Mesothelial cell of epicardium (in vitro differentiated cells): ENCODE measurements at places on chromosomes 6 and 20. TPM values are rescaled to one million over a fixed set of nuclear protein-coding genes. Genes with fewer than 3 reads are reported as not detected.

Gene EZR
- total RNA-seq: 195 to 208 TPM (median 204 TPM) in 3 replicates

Gene OOEP
- not detected in 3 replicates for total RNA-seq

Gene CTSZ
- 65.3 to 67.7 TPM (median 65.3 TPM) in 3 replicates for total RNA-seq

DNA sequence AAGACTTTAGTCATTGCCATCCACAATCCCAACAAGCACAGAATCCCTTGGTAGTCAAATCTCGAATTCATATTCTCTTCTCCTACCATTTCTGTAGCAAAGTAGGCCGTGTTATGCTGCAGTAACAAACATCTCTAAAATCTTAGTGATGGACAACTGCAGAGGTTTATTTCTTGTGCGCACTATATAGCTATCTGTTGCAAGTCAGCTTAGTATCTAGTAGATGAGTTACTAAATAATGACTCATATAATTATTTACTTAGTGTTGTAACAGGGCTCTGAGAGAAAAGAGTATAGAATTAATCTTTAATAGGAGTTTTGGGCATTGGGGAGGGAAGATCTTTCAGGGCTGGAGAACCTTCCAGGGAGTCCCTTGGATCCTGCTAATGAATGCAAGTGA is 73.3 kb downstream of the CAP2 start:
- H3K4me3 ChIP-seq: no peak overlapping the region
- H3K27me3 ChIP-seq: no peaks in the 10 kb centered on the region
- no peak for DNase-seq
- H3K4me1 ChIP-seq: peaks cover 6% of the 10 kb centered on the region
- no peak overlapping the region for H3K27ac ChIP-seq

GRCh38 chr6:90286884-90287488 is 9.7 kb downstream of the BACH2 start:
- no peak overlapping the region for H3K27ac ChIP-seq
- DNase-seq: no peak
- peaks cover 44% of the 10 kb centered on the region for H3K4me1 ChIP-seq
- H3K36me3 ChIP-seq: peaks cover 11% of the 10 kb centered on the region
- H3K27me3 ChIP-seq: no peaks in the 10 kb centered on the region

- H3K4me1 ChIP-seq: peaks cover 20% of the 10 kb centered on the region
- no peaks in the 10 kb centered on the region for H3K27me3 ChIP-seq
- H3K36me3 ChIP-seq: peaks cover 2% of the 10 kb centered on the region
- no peak overlapping the region for H3K4me3 ChIP-seq
- no peak overlapping the region for H3K27ac ChIP-seq
Measured at GRCh38 chr6:138129190-138129589, 22.0 kb upstream of the PERP start.

GRCh38 chr20:46774236-46774635 is 64.8 kb downstream of the SLC2A10 start:
- no peak overlapping the region for H3K4me3 ChIP-seq
- no peaks in the 10 kb centered on the region for H3K4me1 ChIP-seq
- no peak overlapping the region for H3K27ac ChIP-seq
- no peak for DNase-seq

DNA sequence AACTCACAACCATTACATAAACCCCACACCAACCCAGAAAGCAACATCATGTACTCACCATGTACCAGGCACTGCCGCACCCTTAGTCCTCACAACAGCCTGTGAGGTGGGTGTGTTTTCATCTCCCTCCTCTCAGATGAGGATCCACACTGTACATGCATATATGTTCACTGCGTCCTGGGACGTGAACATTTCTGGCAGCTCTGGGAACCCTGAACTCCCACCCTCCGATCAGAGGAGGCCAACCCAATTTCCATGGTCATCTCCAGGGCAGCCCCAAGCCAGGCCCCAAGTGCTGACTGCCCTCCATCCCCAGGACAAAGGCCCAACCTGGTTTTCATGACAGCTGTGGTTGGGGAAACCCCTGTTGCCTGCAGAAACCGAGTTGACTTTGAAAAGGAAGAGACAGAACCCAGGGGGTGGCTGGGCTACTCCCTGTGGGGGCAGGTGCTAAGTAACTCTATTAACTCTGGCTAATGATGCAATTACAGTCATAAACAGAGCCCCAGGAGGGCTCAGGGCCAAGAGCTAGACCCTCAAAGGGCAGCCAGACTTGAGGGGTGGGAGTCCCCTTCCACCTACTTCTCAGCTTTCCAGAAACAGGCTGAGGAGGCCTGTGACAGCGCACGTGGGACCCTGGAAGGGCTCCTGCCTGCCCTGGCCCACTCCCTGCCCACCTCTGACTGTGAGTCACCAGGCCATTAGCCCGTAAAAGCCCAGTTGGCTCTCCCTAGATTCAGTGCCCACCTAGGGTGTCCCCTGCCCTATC is 2.6 kb downstream of the TFEB start:
- H3K27ac ChIP-seq: no peak overlapping the region
- H3K4me3 ChIP-seq: no peak overlapping the region
- DNase-seq: no peak
- H3K4me1 ChIP-seq: peaks cover 7% of the 10 kb centered on the region
- H3K27me3 ChIP-seq: peaks cover 25% of the 10 kb centered on the region
- H3K36me3 ChIP-seq: no peaks in the 10 kb centered on the region

DNA sequence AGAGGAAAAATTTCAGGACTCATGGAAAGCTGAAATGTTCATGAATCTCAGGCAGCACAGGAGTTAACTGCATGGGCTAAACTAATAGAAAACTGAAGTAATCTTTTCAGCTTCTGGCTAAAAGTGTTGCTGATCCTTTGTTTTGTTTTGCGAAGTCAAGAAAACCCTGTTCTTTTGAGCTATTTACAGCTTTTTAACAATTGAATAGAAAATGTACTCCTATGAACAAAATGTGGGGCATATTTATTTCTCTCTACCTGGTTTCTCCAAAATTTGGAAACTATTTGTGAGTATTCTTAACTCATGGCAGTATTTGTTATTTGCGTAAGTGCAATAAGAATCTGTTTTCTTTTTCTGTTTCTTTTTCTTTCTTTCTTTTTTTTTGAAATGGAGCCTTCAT is 818.8 kb upstream of the CITED2 start:
- H3K4me1 ChIP-seq: no peaks in the 10 kb centered on the region
- peaks cover 25% of the 10 kb centered on the region for H3K36me3 ChIP-seq
- no peak for DNase-seq

GRCh38 chr6:140644017-140644416 is 1269.6 kb upstream of the CITED2 start:
- peaks cover 11% of the 10 kb centered on the region for H3K36me3 ChIP-seq
- H3K4me3 ChIP-seq: no peak overlapping the region
- no peaks in the 10 kb centered on the region for H3K4me1 ChIP-seq
- H3K27me3 ChIP-seq: no peaks in the 10 kb centered on the region
- DNase-seq: no peak

GRCh38 chr6:41257369-41258195 is 28.9 kb downstream of the TREM1 start:
- H3K27me3 ChIP-seq: peaks cover 10% of the 10 kb centered on the region
- H3K4me3 ChIP-seq: peak overlapping the region; percentile 8
- H3K36me3 ChIP-seq: peaks cover 2% of the 10 kb centered on the region
- H3K4me1 ChIP-seq: peaks cover 44% of the 10 kb centered on the region
- DNase-seq: peak; percentile 71

DNA sequence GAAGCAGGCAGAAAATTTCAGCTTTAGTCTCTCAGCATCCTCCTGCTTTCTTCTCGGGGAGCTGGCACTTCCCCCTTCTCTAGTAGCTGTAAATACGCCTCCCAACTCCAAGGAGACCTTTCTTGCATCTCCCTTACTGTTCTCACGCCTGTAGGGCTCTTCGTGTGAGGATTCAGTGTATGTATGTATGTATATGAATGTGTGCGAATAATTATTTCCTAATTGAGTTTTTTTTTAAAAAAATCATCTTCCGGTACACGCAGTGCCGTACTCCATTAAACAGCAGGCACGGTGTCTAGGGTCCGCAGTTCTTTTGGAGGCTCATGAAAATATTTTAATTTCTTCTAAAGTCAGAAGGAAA is 85.4 kb downstream of the HFE start:
- DNase-seq: no peak
- H3K4me1 ChIP-seq: peaks cover 23% of the 10 kb centered on the region

DNA sequence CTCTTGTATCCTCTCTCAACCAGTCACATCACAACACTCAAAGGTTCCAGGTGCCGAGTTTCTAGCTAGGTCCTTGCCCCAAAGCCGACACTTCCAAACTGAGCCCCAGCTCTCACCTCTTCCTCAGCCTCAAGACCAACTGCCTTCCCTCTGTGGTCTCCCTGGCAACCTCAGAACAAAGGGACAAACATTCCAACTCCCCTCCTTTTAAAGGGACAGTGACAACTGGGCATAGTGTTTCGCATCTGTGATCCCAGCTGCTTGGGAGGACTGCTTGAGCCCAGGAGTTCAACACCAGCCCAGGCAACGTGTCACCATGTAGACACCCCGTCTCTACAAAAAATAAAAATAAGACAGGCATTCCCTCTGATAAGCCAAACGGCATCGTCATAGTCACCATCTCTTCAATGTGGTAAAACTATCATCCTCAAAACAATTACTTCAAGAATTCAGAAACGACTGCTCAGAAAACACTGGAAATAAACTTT is 11.3 kb downstream of the DIDO1 start:
- no peak for DNase-seq
- H3K27ac ChIP-seq: peak overlapping the region; percentile 69
- peaks cover 34% of the 10 kb centered on the region for H3K4me1 ChIP-seq
- H3K27me3 ChIP-seq: no peaks in the 10 kb centered on the region

DNA sequence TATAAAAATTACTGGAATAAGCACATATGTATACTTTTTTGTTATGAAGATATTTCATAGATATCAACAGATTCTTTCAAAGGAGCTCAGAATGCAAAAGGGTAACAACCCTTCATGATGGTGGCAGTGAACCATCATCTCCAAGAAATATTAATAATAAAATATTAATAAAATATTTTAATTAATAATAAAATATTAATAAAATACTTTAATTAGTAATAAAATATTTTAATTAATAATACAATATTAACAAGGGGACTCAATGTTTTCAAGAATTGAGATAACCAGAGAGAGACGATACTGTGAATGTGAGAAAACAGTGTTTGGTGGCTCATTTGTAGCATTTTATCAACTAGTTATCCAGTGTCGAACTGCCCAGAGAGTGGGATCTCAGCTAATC is 86.0 kb upstream of the NT5E start:
- no peaks in the 10 kb centered on the region for H3K36me3 ChIP-seq
- no peak overlapping the region for H3K27ac ChIP-seq
- H3K4me1 ChIP-seq: no peaks in the 10 kb centered on the region

DNA sequence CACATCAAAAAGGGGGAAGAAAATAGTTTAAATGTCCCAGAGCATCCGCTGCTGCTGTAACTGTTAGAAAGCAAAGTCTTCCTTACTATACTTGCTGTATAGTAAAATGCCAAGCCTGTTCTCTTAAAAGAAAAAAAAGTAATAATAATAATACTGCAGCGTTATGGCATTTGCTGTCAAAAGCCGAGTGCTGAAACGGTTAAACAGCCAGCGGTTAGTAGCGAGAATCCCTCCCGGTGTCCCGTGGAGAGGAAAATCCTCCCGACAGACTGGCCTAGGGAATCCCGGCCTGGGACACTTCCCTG is 19.5 kb upstream of the NFATC2 start:
- no peak for DNase-seq
- H3K4me1 ChIP-seq: peaks cover 37% of the 10 kb centered on the region
- H3K36me3 ChIP-seq: no peaks in the 10 kb centered on the region
- peak overlapping the region; percentile 95 for H3K27ac ChIP-seq
- H3K4me3 ChIP-seq: peak overlapping the region; percentile 68
- peaks cover 42% of the 10 kb centered on the region for H3K27me3 ChIP-seq

GRCh38 chr6:132933090-132933489 is 118.7 kb downstream of the RPS12 start:
- no peak overlapping the region for H3K4me3 ChIP-seq
- H3K27ac ChIP-seq: peak overlapping the region; percentile 94
- H3K27me3 ChIP-seq: no peaks in the 10 kb centered on the region
- no peaks in the 10 kb centered on the region for H3K36me3 ChIP-seq
- H3K4me1 ChIP-seq: peaks cover 68% of the 10 kb centered on the region

- peaks cover 29% of the 10 kb centered on the region for H3K4me1 ChIP-seq
- no peak overlapping the region for H3K4me3 ChIP-seq
- no peak overlapping the region for H3K27ac ChIP-seq
- no peak for DNase-seq
- no peaks in the 10 kb centered on the region for H3K36me3 ChIP-seq
Measured at GRCh38 chr20:11207749-11208502, 534.1 kb upstream of the JAG1 start.

DNA sequence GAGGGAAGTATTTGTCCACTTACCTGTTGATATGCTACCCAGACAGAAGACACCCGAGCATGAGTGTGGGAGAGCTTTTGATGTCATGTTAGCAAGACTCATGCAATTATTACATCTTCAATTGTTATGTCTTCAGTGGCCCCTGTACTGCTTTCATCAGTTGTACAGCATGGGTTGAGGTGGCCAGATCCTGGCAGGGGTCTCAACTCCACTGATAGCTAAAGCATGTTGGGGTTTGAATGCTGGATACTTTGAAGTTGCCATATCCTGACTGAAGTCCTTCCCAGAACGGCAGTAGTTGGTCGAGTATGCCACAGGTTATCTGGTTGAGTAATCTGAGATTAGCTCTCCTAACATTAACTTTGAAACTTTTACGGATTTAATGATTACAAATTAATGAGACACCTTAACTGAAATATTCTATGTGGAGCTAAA is 46.7 kb downstream of the LRRN4 start:
- DNase-seq: no peak
- peaks cover 16% of the 10 kb centered on the region for H3K36me3 ChIP-seq
- H3K27ac ChIP-seq: peak overlapping the region; percentile 64
- no peaks in the 10 kb centered on the region for H3K27me3 ChIP-seq
- peaks cover 28% of the 10 kb centered on the region for H3K4me1 ChIP-seq

GRCh38 chr6:73774311-73774774 is 78.3 kb downstream of the CD109 start:
- no peaks in the 10 kb centered on the region for H3K27me3 ChIP-seq
- H3K27ac ChIP-seq: no peak overlapping the region
- DNase-seq: no peak
- H3K4me1 ChIP-seq: peaks cover 8% of the 10 kb centered on the region

DNA sequence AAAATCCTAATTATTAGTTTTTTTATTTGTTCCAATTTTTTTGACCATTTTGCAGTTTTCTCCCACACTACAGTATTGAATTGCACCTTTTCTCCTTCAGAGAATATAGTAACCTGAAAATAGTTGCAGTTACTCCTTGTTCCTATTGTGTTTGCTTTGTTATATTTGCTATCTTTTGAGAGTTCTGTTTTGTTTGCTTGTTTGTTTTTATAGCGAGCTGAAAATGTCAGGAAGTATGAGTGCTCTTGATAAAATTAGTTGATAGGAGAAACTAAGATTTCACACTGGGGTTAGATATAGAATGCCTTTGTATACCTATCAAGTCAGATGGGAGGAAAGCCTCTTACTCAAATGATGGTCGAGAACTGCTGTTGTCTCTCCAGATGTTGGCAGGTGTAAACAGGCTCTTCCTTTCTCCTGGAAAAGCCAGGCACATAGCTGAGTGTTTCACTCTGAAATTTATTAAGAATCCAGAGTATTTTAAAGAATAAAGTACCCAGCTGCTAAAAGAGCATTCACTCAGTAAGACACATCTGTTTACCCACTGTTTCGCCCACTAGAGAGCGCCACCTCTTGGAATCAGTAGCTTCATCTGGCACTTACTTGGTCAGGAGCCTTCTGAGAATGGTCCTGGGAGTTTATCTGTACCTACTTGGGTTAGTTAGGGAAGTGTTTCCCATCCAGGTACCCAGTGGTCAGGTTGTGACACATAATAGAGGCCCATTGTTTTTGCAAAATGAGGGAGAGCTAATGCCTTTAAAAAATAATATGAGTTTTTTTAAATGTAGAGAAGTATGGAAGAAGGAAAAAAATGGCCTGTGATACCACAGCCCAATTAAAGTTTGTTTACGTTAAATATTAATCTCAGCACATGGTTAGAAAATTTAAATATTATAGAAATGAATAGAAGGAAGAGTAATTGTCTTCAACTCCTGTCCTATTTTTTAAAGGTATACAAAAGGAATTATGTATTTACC is 11.2 kb downstream of the NT5DC1 start:
- no peak overlapping the region for H3K27ac ChIP-seq
- peaks cover 4% of the 10 kb centered on the region for H3K4me1 ChIP-seq
- no peaks in the 10 kb centered on the region for H3K27me3 ChIP-seq
- peaks cover 28% of the 10 kb centered on the region for H3K36me3 ChIP-seq
- H3K4me3 ChIP-seq: no peak overlapping the region
- no peak for DNase-seq
